Osteoblast (primary cell): ENCODE measurements at places on chromosomes 11 and 22. TPM values are rescaled to one million over a fixed set of nuclear protein-coding genes. Genes with fewer than 3 reads are reported as not detected.

DNA sequence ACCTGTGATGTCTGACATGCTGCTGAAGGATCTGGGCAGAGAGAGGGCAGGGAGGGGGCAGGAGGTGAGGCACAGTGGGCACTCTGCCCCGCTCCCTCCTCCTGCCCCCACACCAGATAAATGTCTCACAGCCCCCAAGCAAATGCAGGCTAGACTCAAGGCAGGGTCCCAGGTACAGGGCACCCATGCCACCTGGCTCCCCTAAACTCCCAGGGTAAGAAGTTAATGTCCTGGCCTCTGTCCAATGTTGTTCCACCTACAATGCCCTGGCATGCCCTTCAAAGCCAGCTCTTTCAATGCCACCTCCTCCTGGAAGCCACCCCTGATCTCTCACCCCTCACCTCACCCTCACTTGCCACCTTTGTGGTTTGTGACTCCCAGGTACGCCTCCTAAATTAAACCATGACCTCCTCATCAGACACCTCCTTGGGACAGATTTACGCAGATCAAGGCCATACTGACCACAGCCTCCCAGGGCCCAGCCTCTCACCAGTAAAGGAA lies 16.0 kb downstream of the CARD10 start:
- DNase-seq: peak; percentile 78

GRCh38 chr11:78038697-78039313 lies 15.7 kb upstream of the KCTD14 start:
- DNase-seq: no peak

- peak; percentile 35 for DNase-seq
These were observed 9.0 kb downstream of the TP53AIP1 start for GRCh38 chr11:128933481-128934178.

GRCh38 chr11:106152824-106153223 lies 75.4 kb downstream of the AASDHPPT start:
- no peak for DNase-seq

GRCh38 chr11:5809122-5809519 lies 397 bp downstream of the OR52N2 start:
- DNase-seq: no peak

- peak; percentile 45 for DNase-seq
These were observed 44.5 kb downstream of the ME3 start for GRCh38 chr11:86627776-86628455.

- peak; percentile 90 for DNase-seq
These were observed 764 bp upstream of the PACSIN3 start for GRCh38 chr11:47186700-47187695.

- peak; percentile 92 for DNase-seq
These were observed 1.0 kb downstream of the PGGHG start for GRCh38 chr11:289712-290620.

- no peak for DNase-seq
These were observed 86.3 kb downstream of the ATXN10 start for GRCh38 chr22:45757936-45758335.

- DNase-seq: no peak
These were observed 56.8 kb downstream of the PRR5L start for GRCh38 chr11:36352922-36353321.

DNA sequence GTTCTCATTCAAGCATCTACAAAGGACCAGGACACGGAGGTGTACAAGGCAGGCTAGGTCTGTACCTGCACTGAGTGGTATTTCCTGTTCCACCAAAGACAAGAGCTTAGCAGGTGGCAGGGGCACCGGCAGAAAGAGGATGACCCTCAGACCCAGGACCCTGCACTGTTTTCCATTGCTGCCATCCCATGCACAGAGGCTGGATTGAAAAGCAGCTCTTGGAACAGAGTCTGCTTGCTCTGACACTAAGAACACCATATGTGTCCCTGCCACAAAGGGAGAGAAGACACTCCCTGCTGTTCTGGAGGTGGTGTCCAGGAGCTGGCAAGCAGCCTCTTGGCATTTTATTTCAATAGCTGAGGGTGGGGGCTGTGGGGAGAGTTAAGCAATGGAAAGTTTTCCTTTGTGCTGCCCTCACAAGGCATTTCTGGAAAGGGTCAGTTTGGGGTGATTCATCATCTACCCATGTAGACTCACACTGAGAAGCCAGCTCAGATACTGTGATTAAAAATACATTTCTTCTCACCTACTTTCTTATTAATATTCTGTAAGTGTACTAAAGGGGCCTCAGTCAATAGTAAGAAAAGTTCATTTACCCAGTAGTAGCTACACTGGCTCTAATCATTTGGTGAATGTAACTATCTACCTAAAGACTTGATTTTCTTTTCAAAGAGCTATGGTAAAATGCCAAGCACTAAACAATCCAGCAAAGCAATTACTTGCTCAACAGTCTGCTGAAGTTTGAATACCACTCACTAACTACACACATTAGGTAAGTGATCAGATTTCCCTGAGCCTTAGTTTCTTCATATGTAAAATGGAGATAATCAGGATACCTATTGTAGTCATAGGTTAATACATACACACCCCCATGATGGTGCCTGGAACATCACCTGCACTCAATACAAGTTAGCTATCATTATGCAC lies 55.2 kb downstream of the SLC1A2 start:
- no peak for DNase-seq

GRCh38 chr11:2210366-2211112 lies 38.9 kb upstream of the TH start:
- DNase-seq: peak; percentile 45

DNA sequence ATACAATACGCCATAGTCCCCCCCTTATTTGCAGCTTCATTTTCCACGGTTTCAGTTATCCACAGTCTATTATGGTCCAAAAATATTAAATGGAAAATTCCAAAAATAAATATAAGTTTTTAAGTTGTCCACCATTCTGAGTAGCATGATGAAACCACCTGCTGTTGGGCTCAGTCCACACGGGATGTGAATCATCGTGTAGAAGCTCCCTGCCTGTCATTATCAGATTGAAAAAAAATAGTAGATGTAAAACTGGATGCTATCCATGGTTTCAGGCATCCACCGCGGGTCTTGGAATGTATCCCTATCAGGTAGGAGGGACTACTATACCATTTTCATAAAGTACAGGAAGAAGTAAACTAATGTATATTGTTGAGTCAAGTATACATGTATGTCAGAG lies 127.4 kb downstream of the TTC17 start:
- no peak for DNase-seq

GRCh38 chr11:114087025-114087424 lies 27.5 kb downstream of the ZBTB16 start:
- no peak for DNase-seq

DNA sequence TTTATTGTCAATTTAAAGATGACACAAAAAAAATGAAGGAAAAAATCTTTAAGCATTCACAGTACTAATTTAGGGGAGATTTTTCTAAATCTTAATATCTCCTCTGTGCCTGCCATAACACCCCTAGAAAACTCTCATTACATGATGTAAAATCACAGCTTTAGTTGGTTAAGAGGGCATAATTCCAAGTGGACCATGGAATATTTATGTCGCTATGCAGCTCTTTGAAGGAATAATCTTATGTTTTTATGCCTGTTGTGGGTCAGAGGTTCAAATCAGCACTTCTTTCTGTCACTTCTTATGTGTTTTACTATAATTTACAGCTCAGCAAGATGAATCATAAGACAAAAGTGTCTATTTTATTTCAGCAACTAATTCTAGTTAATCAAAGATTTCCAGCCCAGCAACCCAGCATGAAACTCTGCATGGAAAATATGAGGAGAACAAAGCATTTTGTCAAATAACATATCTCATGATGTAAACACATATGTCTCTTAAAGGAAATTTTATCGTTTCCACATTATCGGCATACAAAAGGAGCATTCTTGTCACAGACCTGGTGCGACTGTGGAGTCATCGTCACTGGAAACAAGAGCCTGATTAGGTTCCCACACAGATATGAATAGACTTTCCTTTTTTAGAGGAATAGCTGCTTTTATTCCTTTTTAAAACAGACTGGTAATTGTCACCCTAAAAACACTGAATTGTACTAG lies 274.8 kb downstream of the SOX6 start:
- DNase-seq: no peak

DNA sequence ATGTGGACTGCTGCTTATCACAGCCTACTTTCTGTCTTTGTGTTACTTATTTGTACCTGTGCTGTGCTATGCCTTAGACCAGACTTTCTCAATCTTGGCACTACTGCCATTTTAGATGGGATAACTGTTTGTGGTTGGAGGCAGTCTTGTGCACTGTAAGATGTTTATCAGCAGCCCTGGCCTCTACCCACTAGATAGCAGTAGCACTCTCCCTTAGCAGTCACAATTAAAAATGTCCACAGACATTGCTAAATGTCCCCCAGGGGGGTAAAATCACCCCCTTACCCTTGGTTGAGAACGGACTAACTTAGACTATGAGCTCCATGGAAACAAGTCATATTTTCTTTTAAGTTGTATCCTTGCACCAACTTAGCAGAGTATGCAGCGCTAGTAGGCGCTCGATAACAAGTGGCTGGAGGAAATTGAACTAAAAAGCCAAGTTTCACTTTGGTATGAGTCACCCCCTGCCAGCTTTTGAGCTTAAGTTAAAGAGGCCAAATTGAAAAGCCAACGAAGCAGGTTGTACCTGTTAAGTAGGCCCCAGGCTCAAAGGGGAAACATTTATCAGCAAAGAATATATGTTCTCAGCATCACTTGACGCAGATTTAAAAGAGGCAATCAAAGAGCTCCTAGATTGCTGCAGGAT lies 304.8 kb upstream of the SORL1-AS1 start:
- DNase-seq: no peak

DNA sequence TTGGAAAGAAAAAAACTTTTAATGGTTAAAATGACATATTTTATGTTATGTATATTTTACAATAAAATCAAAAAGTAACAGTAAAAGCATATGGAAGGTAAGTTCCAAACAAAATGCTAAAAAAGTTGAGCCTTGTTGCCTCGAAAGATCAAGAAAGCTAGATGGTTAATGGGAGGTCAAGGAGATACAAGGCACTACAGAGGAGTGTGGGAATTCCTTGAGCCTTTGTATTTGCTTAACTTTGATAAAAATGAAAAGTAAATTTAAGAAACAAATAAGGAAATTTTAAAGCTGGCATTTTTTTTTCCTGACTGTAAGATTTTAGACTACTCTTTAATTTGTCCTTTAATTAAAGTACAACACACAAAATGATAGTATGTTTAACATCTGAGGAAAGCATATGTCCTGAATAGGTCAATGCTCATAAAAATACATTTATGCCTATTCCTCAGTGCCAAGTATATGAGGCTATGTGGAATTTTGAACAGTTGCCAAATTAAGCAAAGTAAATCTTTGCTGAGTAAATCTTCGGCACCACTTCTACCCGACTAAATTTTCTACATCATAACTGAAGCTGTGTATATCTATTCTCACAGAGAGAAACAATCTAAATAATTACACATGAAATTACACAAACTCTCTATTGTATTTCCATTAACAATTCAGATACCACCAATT lies 108.8 kb downstream of the TTC28 start:
- DNase-seq: no peak

- peak; percentile 95 for DNase-seq
These were observed at the start of gene MCAM for GRCh38 chr11:119316729-119317591. TSS of gene MCAM (minus strand) at chr11:119317130. CDS start at chr11:119317101, 29 bp downstream.

GRCh38 chr11:63805844-63806415 lies 7.3 kb upstream of the SPINDOC start:
- peak; percentile 21 for DNase-seq

GRCh38 chr22:45537734-45538181 lies 35.1 kb downstream of the FBLN1 start:
- DNase-seq: peak; percentile 96

DNA sequence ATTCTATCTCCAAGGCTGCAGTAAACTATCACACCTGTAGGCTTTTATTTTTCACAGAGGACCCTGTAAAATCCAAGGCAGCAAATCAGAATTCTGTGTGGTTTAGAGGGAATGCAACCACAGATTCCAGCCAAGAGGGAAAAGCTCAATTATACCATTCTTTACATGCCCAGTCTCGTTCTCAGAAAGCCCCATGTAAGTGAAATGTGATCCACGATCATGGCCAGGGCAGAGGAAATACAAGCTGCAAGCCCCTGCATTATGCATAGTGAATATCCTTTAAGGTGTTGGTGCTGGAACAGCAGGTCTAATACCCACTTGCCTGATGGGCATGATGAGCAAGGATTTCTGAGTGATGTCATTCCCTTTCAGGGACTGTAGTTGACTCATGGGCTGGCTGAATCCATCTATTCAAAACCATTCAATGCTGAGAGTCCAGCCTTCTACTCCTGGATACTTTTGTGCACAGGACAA lies 198.7 kb upstream of the MTMR2 start:
- peak; percentile 67 for DNase-seq

GRCh38 chr22:47738472-47739013 lies 976.1 kb downstream of the TBC1D22A start:
- DNase-seq: no peak

Gene P2RY2
- 0.36 and 0.59 TPM in 2 replicates for total RNA-seq

Gene SAA4
- not detected in 2 replicates for total RNA-seq

Gene OR10A2
- not detected in 2 replicates for total RNA-seq

Gene ARHGAP42
- total RNA-seq: 9.4 and 10.9 TPM in 2 replicates

Gene OR52A1
- total RNA-seq: not detected in 2 replicates

Gene SEC14L2
- 16.6 and 19.2 TPM in 2 replicates for total RNA-seq

Gene DERL3
- 0.36 and 0.59 TPM in 2 replicates for total RNA-seq

Gene PANX3
- total RNA-seq: not detected in 2 replicates
